ENCODE measurements at places on chromosomes 6 and 20.

DNA sequence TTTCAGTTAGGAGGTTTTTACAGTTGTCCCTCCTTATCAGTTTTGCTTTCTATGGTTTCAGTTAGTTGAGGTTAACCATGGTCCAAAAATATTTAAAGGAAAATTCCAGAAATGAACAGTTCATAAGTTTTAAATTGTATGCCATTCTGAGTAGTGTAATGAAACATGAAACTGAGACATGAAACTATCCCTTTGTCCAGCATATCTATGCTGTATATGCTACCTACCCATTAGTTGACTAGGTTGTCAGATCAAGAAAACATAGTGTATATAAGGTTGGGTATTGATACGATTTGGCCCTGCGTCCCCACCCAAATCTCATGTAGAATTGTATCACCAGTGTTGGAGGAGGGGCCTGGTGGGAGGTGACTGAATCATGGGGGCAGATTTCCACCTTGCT is 39.1 kb downstream of the VGLL2 start:
- no peak for DNase-seq

DNA sequence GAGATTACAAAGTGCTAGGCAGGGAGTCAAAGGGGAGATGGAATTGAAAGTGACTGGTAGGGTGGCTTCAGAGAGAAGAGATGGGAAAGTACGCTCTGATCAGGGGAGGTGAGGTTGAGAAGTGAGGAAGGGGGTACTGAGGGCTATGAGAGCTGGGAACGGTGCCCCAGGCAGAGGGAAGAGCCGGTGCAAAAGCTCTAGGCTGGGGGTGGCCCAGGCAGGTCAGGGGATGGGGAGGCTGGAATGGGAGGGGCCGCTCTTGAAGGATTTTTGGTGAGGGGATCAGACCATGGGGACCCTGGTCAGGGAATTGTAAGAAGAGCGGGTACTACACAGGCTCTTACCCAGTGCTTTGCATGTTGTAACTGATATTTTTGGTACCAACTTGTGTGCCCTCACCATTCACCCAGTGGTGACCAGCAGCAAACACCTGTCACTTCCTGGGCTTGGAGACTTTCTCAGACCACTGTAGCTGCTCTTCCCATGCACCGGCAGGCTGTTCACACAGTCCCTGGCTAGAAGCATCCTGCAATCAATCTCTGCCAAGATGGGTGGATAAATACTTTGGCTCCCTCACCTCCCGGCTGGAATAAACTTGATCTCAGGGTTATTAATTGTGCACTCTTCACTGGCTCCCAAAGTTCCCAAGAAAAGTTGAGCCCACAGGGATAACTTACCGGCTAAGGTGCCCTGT is 24.0 kb downstream of the PCK1 start:
- DNase-seq = no peak

GRCh38 chr6:165060720-165061119 is 248.7 kb downstream of the C6orf118 start:
- DNase-seq = no peak

GRCh38 chr20:55514531-55514930 is 490.8 kb downstream of the CBLN4 start:
- DNase-seq = no peak

DNA sequence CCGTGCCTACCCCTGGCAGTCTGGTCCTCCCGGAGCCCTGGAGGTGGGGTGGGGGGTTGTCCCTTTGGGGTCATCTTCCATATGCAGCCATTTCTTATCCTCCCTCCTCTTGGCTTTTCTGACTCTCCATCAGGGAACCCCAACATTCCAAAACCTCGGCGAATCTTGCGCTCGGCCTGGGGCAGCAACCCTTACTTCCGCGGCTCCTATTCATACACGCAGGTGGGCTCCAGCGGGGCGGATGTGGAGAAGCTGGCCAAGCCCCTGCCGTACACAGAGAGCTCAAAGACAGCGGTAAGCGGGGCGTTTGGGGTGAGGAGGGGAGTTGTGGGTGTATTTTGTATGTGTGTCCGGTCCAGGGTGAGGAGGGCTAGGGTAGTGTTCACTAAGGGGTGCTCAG is 168.0 kb upstream of the RNF24 start:
- no peak for DNase-seq

DNA sequence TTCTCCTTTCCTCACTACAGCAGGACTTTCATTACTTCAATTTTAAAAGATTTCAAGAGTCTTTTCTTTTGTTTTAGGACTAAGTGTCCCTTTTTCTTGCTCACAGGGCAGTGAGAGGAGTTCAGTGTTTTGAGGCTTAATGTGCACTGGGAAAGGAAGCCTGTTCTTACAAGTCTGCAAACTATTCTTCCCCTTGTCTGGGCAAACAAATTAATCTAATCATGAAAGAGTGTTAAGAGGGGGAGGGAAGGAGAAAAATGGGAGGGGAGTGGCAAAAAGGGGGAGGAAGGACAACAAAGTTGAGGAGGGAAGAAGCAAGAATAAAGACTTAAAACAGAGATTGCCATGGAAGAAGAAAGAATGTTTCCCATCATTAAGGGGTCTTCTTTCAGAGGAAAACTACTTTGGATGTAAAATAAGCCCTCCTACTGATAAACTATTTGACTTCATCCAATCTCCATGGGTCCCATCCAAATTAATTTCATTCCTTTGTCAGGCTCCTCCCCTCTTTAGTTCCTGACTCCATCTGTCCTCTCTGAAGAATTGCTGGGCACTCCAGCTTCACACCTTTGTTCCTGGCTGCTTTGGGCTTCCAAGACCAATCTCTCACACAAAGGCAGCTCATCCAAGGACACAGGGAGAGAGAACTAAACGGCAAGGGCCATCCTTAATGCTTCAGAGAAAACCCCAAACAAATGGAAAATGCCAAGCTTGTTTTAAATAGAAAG is 244.5 kb downstream of the TPBG start:
- no peak for DNase-seq

DNA sequence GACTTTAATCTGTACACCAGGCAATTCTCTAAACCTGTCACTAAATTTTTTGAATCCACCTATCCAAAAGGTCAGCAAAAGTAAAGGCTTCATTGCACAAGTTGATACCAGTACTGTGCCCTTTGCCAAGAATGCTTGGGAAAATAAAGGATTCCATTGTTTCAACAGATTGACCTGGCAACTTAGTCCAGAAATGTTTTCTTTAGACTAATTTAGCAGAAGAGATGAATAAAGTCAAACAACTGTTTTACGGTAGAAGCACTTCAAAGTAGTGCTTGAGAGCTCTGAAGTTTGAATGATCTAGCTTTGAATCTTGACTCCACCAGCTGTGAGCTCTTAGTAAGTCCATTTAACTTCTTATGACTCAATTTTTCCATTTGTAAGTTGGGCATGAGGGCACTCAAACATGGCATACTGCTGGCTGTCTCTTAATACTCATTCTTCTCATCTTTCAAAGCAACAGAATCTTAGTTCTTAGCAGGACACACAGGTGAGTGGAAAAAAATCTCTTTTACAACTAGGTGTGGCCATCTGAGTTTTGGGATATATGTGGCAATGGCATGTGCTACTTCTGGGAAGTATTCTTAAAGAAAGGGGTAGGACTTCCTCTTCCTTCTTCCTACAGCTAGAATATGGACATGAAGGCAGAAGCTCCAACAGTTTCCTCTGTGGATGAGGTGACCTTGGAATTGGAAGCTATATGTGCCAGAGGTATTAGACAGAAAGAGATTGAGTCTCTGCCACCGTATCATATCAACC is 55.9 kb upstream of the LOC128125822 start:
- no peak for DNase-seq

DNA sequence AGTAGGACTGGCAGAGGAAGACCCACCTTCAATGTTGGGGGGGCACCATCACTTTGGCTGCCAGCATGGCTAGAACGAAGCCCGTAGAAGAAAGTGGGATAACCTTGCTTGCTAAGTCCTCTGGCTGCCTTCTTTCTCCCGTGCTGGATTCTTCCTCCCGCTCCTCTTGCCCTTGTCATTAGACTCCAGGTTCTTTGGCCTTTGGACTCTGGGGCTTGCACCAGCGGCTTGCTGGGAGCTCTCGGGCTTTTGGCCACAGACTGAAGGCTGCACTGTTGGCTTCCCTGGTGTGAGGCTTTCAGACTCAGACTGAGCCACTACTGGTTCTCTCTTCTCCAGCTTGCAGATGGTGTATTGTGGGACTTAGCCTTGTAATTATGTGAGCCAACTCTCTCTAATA is 28.2 kb downstream of the GSTA2 start:
- DNase-seq = no peak

DNA sequence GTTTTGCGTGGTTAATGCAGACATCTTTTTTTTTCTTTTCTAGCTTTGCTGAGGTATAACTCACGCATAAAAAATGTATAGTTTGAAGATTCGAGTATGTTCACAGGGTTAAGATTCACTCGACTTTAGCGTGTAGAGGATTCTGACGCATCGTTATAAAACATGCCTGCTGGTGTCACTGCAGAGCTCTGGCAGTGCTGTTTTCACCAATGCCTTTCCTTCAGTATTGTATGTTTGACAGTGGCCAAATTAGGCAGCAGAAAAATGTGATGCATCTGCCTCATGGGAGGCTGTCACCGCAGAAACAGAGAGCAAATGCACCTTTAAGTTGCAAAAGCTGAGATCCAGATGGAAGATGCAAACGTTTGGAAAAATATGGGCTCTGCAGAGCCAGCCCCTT is 18.0 kb upstream of the SIRPB2 start:
- DNase-seq = no peak

DNA sequence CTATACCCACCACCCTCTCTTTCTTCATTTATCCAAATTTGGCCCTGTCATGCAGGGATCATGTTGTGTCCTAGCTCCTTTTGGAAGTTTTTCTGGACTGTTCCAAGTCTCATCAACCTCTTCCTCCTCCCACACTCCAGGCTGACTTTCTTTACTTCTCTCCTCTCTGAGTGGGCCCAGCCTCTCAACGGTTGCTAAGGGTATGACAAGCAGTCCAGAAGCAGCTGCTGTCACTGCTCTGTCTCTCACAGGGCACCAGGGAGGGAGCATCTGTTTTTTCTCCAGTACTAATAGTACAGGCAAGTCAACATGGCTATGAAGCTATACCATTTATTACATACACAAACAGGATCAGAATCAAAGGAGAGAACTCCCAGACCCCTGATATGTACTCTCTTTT is 8.2 kb downstream of the NT5DC1 start:
- DNase-seq = no peak

- no peak for DNase-seq
These were observed 21.2 kb upstream of the RTF2 start for GRCh38 chr20:56447227-56447626.

DNA sequence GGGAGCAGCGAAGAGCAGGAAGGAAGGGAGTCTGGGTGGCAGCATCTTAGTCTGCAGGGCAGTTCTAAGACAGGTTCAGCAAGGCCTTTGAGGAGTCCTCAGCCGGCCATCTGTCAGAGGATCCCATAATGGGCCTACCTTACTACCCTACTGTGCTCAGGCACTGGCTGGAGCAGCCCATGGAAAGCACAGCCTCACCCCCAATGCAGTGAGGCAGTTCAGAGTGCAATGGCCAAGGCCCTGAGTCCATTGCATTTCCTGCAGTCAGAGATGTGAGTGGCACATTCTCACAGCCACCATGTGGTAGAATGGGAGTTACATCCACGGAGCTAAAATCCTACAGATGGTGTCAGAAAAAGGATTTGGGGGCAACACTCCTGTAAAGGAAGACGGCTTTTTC is 19.4 kb upstream of the OVOL2 start:
- DNase-seq = no peak

GRCh38 chr6:108132863-108133262 is 33.0 kb upstream of the NR2E1 start:
- DNase-seq = no peak

- no peak for DNase-seq
These were observed 213.9 kb upstream of the SSTR4 start for GRCh38 chr20:22821081-22821727.

DNA sequence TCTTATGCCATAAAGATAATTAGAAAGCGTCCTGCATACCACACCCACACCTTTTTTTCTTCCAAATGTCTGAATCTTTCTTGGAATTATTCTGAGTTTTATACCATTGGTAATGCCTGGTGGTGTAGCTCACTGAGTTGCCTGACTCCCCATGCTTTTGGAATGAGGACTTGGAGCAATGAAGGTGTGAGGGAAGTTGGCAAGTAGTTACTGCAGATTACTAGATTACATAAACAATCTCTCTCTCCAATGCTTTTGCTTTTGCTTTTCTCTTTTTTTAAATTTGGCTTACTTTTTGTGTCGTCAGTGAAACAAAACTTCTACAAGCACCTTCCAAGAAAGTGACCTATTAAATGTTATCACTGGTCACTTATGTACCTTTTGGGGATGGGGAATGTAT is 406.1 kb upstream of the SOX4 start:
- DNase-seq = no peak

GRCh38 chr20:57618091-57618763 is 2.0 kb downstream of the ZBP1 start:
- no peak for DNase-seq

- peak; percentile 61 for DNase-seq
These were observed at the start of gene PREX1 for GRCh38 chr20:48827855-48828733. Gene PREX1 (minus strand): TSS chr20:48827999. CDS start chr20:48827860, 139 bp downstream.

GRCh38 chr20:10541668-10542411 is 106.7 kb downstream of the SLX4IP start:
- no peak for DNase-seq

DNA sequence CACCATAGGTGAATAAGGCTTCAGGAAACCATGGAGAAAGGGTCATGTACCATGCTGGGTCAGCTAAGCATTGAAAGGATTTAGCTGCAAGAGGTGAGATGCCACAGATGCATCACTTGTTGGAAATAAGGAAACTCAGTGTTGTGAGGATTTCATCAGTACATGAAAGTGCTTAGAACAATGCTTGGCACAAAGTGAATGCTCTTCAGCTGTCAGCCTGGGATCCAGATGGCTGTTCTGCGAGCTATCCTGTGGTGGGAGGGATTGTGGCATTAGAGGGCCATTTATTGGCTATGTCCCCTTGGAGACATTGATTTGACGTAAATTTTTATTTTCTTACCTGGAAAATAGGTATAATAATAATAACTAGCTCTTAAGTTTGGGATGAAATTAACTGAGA is 53.0 kb downstream of the ELOVL2 start:
- no peak for DNase-seq

Measured in activated CD4-positive, CD25-positive, alpha-beta regulatory T cell (primary cell).